ENCODE measurements at places on chromosomes 13 and 19. TPM values are rescaled to one million over a fixed set of nuclear protein-coding genes. Genes with fewer than 3 reads are reported as not detected.

CD209 gene
- 3.9 TPM for total RNA-seq

DNA sequence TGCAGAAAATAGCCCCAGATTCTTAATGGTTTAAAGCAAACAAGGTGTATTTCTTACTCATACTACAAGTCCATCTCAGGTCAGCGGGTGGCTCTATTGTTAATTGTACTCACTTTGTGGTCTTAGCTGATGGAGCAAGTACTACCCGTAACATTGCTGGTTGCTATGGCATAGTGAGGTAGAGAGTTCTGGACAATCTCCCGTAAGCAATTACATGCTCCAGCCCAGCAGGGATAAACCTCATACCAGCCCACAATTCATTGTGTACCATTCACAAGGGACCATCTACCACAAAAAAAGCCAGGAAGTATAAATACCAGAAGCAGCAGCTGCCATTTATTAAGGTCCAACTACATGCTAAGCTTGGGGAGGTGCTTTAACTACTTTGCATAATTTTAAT lies 167.1 kb downstream of the PCDH9 start:
- no peak for DNase-seq

- DNase-seq = no peak
These were observed 8.0 kb downstream of the DNASE2 start for GRCh38 chr19:12872941-12873890.

GRCh38 chr19:12956446-12957388 lies at the start of gene GADD45GIP1:
Gene GADD45GIP1, minus strand, starts transcription at chr19:12957223. Its CDS starts 11 bp downstream, at chr19:12957212.
- DNase-seq = peak; percentile 96

DNA sequence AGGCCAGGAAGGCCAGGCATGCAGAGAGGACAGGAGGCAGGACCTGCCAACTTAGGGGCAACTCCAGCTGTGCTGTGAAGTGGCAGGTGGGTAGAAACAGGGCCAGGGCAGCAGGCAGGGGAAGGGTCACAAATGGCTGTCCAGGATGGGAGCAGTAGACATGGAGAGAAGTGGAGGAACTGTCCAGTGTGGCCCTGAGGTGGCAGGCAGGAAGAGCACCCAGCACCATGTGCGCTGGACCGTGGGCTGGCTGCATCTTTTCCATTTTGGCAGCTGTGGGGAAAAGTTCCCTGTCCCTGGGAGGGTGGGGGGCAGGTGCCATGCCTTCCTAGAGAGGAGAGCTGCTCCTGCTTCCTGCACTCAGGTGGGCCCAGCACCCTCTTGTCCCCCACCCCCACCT lies 13.8 kb downstream of the DEDD2 start:
- DNase-seq = no peak

GRCh38 chr19:14058182-14059092 lies 3.4 kb downstream of the PALM3 start:
- DNase-seq = no peak

DNA sequence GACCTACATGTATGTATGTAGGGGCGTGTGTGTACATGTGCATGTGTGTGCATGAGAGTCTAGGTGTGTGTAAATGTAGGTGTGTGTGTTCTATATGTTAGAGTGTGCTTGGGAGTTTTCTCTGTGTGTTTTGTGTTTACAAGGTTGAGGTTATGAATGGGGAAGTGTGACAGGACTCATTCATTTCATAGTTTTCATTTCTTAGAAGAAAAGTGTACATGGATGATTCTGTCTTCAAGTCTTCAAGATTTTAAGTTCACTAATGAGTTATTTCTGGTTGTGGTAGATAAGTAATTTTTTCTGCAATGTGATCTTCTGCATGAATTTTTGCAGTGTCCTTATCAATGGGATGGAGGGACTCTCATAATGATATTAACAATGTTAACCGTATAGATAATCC lies 118.2 kb upstream of the SLC10A2 start:
- DNase-seq = no peak

- peak; percentile 70 for DNase-seq
These were observed 6.2 kb downstream of the ATP4B start for GRCh38 chr13:113651511-113652403.

GRCh38 chr13:32125751-32126150 lies 94.2 kb downstream of the FRY start:
- DNase-seq = no peak

DNA sequence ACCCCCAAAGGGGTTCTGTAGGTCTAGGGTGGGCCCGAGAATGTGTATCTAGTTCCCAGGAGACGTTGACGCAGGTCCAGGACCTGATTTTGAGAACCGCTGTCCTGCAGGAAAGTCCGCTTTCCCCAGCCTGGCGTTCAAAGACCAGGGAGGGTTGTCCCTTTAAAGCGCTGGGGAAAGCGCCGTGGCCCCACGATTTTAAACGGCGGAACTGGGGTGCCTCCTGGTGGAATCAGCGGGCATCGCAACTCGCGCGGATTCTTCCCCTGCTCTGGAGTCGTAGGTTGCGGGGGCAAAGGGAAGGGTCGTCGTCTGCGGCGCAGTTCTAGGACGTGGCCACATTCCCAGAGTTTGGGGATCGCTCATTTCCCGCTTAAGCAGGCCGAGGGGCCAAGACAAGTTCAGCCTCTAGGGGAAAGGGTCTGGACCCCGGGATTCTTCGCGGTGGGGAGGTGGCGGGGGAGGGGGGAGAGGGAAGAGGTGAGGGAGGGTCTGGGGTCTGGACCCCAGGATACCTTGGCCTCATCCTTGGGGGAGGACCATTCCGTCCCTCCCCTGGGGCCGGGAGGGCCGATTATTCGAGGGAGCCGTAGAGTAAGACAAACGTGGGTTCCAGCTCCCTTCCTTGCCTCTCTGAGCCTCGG lies 7.7 kb downstream of the PNMA8B start:
- peak; percentile 88 for DNase-seq

DNA sequence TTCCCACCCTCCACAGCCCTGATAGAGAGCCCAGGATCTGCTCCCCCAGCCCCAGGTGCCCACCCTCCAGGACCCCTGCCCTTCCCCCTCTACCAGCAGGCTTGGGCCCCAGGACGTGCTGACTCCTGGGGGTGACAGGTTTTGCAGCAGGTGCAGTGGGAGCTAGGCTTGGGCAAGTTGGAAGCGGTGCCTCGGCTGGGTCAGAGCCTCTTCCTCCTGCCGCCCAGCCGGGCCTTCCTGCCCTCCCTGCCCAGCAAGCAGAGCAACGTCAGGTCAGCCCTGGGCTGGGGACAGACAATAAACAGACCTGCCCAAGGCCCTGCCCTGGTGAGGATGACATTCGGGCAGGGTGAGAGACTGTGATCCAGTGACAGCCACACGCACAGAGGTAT lies 9.2 kb upstream of the NCCRP1 start:
- no peak for DNase-seq

GRCh38 chr13:89407357-89407756 lies 1736.2 kb downstream of the SLITRK5 start:
- no peak for DNase-seq
